ENCODE measurements at places on chromosomes 5 and 9. TPM values are rescaled to one million over a fixed set of nuclear protein-coding genes. Genes with fewer than 3 reads are reported as not detected.

DNA sequence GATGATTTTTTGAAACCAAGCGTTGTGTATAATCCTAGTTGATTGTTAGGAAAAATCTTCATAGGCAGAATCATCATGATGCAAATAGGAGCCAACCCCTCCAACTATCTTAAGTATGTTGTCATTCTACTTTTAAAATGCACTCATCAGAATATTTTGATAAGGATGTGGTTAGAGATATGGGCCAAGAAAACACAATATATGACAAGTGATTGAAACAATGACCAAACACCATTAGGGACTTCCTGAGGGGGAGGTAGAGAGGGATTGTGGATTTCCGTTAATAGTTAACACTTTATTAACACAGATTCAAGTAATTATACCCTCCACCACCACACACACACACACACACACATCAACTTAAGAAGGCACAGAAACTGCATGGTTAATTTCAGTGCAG, 143.3 kb downstream of the ARSB start:
- no peak for DNase-seq

DNA sequence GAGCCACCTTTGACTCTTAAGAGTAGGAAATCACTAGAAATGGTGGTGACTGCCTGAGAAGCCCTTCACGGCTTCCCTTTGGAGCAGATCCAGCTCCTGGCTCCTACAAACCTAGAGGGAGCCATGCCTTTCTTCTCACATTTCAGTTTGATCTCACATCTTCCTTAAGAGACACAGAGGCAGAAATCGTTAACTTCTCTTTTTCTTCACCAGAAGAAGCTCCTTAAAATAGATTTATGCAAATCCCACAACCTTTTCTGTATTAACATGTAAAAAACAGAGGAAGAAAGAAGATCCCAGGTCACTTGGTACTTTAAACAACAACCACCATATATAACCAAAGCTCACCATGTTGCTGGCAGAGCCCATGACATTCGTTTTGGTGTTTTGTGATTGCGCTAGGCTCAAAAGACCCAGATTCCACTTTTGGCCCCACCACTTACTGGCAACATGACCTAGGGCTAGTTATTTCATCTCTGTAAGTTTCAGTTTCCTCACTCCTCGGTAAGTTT, 29.6 kb downstream of the PAX5 start:
- no peak for DNase-seq

DNA sequence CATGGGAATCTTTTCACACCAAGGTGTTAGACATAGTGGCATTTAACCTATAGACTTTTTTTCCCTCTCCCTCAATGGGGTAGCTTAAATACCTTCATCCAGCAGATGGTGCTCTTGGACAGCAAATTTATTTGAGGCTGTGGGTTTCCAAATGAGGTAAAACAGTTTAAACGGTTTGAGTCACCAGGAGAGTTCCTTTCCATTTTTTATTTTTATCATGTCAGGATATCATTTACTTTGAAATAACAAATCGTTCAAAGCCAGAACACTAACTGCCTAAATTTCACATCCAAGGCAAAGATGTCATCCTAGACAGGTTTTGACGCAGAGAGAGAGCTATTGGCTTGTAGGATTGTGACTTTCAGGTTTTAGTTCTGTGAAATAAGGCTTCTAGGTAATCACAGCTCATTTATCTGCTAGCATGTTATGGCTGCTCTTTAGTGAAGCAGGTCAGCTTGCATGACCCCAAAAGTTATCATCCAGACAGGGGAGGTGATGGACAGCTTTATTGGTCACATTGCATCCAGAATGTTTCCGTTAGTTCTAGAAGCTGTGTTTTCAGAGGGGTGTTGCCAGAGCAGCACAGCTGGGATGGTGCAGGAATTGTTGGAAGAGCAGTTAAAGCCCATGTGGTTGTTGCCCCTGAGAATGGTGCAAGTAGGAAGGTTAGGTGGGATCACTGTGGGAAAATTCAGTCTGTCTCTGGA, 69.8 kb downstream of the KDM4C start:
- DNase-seq = peak; percentile 33

DNA sequence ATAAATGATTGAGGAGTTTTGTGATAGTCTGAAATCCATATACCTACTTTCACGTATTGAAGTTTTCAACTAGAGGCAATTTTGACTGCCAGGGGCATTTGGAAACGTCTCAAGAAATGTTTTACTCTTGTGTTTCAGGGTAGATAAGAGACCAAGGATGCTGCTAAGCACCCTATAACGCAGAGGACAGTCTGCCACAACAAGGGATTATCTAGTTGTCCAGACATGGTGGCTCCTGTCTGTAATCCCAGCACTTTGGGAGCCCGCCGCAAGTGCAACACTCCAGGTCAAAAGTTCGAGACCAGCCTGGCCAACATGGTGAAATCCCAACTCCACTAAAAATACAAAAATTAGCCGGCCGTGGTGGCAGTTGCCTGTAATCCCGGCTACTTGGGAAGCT, 133.7 kb upstream of the CCNG1 start:
- no peak for DNase-seq

- no peak for DNase-seq
Observed at GRCh38 chr5:158463188-158463587, 604.2 kb upstream of the CLINT1 start.

DNA sequence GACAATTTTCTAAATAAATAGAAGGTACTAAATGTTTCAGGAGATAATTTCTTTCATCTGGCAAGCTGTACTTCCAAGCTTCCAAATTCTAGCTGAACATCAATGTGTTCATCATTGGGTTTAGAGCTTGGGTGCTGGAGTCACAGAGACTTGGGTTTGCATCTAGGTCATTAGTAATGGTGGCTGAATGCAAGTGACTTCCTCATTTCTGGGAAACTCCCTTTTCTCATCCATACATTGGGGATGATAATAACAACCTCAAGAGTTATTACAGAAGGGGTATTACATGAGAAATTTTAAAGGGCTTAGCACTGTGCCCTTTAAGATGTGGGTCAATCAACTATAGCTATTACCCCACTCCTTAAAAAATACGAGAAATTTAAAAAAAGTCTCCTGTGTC, 41.1 kb upstream of the KLF4 start:
- no peak for DNase-seq

DNA sequence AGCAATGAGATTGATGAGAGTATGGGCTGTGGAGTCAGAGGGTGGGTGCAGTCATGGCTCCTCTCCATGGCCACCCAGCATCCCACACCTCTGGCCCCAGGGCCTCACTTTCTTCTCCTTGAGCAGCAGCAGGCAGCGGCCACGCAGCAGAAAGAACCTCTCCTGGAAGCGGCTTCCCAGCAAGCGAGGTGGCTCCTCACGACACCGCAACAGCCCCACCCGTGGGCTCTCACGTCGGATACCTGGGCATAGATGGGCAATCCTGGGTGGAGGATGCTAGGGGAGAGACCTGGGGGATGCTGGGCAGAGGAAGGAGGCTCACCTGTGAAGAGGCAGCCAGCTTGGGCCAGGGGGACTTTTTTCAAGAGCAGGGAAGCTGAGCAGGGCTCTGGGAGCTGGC, 5.2 kb upstream of the FCHSD1 start:
- DNase-seq = no peak

DNA sequence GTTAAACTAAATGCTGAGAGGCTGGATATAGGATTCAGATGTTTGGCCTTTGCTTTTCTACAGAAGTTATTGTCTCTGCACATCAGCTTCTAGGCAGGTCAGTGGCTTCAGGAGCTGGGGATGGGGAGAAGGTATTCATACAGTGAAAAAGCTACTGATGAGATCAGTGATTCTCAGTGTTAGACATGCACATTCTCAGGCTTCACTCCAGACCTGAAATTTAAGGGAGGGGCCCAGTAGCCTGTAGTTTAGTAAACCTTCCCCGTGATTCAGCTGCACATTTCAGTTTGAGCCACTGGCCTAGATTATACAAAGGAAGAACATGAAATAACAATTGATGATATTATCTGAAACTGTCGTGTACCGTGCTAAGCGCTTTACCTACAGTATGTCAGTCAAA, 127.2 kb downstream of the ARHGAP26 start:
- no peak for DNase-seq

DNA sequence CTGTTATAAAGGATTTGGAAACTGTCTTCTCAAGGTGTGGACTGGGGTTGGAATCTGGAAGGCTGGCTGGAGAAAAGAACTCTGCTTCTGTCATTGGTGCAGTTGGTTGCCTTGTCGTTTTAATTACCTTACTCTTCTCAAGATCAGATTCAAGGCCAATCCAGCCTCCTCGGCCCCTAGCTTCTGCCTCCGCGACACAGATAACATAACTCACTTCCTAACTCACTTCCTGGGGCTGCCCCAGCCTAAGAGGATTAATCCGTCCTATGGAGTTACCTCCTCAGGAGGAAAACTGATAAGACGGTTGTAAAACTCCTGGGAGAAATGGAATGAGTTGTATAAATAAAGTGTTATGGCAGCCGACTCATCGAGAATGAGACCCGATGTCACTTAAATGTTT, 389.1 kb upstream of the WWC1 start:
- DNase-seq = no peak

- no peak for DNase-seq
Observed at GRCh38 chr5:139065306-139065705, 132.9 kb downstream of the SIL1 start.

DNA sequence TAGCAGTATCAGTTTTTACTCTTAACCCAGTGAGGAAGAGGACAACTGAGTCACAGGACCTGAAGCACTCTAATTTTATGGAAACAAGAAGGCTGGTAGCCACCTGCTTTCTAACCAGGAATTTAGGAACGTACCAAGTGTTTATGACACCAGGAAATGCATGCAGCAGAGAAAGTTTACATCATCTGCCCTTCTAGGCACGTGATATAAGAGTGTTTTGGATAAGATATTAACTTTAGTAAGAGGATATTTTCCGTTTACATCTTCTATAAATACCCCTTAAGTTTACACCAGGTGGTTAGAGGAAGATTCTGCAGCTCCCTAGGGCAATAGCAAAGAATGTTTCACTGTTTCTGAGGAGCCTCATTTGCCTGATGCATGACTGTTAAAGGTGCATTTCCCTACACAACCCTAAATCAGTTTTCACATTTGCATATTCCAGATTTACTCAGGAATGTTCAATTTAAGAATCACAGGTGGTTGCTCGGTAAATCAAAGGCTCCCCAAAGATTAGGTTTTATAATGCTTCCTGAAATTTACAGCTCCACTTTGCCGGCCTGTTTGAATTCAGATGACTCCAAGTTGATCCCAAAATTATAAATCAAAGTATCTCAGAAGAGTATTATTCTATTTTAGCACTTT, 1.8 kb downstream of the TSC1 start:
- no peak for DNase-seq

DNA sequence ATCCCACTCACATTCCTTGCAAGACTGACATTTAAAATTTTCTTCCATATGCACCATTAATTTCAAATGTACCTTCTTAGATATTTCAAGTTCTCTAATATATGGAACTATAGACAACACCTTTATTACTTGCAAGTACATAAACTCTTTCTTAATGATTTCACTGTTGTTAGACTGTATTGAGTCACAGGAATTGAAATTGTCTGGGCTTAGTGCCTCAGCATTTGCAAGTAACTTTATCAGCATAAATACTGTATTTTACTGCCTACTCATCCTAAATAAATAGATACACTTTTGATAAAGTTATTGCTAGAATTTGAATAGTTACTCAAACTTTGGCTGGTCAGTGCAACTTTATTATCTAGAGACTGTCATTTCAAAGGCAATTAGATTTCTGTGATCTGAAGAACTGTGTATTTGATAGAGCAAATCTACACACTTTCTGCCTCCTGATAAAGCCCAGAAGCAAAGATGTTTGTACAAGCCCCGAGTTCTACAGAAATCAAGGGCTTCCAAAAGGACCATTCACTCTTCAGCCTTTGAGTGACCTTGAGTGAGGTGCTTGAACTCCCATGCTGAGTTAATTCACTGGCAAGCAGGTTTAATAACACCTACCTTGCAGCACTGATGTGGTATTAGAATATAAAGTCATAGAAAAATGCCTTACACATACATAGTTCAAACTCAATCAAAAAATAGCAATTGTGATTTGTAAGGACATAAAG, 91.6 kb downstream of the COX7C start:
- no peak for DNase-seq

GRCh38 chr9:109086221-109086620, 33.5 kb downstream of the TMEM245 start:
- no peak for DNase-seq

- no peak for DNase-seq
Observed at GRCh38 chr5:2166306-2166978, 283.7 kb upstream of the IRX4 start.

DNA sequence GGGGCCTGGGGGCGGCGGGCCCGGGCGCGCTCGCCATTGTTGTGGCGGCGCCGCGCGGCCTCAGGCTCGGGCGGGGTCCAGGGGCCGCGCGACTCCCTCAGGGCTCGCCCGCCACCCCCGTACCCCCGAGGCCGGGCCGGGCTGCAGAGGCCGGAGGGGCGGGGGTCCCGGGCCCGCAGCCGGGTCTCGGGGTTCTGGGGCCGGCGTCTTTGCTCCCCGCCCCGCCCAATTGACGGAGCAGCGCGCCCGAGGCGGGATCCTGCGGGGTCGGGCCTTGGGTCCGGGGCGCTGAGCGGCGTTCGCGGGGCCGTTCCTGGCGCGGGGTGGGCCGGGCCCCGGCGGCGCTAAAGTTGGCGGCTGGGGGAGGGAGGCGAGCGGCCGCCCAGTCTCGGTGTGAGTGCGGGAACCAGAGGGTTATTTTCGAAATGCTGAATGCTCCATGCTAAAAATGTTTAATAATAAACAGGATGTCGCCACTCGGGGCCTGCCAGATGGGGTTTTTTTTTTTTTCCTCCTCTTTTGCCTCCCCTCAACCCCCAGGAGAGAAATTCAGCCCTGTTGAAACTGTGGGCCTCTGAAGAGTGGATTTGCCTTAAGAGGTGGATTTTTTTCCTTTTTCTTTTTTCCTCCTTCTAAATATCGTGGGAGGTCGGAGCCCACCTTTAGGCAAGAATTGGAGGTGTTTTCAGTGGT, 724 bp downstream of the PRRC2B start:
- no peak for DNase-seq

DNA sequence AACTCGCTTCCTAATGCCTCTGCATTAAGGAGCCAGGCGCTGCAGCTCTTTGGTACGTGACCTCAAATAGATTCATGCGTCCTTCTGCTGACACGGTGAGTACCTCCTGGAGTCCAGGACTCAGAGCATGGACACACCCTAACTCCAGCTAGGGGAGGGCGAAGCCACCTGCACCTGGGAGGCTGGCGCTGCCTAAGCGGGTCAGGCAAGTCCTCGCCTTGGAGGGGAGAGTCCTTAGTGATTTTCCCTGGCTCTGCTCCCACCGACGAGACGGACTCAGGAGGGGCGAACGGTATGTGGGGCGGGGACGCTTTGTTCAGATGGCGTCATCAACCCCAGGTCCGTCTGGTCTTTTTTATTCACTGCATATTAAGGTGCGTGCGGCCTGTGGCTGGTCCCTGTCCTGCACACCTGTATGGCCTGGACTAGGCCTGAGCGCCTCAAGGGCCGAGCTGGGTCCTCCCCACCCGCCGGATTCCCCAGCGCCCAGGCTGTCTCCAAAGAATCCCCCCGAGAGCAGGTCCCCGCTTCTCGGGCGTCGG, 50.3 kb downstream of the NSUN2 start:
- DNase-seq = no peak

The SLC36A3 gene
- not detected for total RNA-seq

The PRSS3 gene
- total RNA-seq = not detected

The SAXO1 gene
- total RNA-seq = not detected

The C8G gene
- not detected for total RNA-seq

The MTAP gene
- total RNA-seq = 55.3 TPM

The WNK2 gene
- total RNA-seq = 4.5 TPM

The CBY3 gene
- not detected for total RNA-seq

The NPM1 gene
- total RNA-seq = 3,332 TPM

The TLX3 gene
- total RNA-seq = not detected

All from NCI-H460 (cell line).